ENCODE measurements at places on chromosomes 7 and 10.

- DNase-seq: no peak
Measured at GRCh38 chr10:78459639-78460037, 426.0 kb downstream of the RPS24 start.

DNA sequence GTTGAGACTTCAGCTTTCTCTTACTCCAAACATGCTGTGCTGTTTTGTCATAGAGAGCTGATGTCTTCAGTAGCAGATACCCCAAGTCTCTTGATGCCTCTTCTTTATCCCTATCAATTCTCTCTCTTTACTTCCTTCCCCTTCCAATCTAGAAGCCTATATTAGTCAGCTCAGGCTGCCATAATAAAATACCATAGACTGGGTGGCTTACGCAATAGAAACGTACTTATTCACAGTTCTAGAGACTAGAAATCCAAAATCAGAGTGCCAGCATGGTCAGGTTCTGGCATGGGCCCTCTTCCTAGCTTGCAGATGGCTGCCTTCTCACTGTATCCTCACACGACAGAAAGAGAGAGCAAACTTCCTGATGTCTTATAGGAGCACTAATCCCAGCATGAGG is 9.0 kb upstream of the GARS1 start:
- DNase-seq: no peak

GRCh38 chr7:108222236-108222892 is 92.2 kb upstream of the LAMB4 start:
- DNase-seq: no peak

DNA sequence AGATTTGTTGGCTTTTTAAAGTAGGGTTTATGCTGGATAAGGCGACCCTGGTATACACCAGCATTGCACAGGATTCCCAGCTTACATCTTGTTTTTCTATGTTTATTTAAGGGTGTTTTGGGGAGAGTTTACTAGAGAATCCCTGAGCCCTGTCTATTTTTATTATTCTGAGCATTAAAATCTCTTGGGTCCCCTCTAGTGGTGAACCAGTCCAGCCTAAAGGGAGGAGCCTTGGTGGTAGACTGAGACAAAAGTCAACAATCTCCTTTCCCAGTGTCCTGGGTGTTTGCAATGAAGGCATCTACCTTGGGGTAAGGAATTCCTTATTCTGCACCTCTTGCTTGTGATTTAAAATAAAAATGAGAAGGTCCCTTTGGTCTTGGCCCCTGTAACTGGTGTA is 38.2 kb downstream of the ANTXRL start:
- DNase-seq: no peak

DNA sequence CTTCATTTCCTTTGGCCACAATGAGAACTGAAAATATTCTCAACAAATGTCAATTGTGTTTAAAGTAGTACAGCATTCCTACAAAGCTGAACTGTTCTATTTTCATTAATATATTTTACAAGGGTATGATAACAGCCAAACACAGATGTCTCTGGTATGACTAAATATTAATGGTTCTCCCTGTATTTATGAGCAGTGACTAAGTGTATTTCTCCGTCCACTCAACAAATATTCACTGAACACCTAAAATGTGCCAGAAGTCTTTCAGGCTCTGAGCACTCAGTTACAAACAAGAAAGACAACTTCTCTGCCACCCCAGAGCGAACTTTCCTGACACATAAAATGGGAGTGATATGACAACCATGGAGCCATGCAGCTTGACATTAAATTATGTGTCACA is 135.6 kb downstream of the VPS41 start:
- DNase-seq: no peak

DNA sequence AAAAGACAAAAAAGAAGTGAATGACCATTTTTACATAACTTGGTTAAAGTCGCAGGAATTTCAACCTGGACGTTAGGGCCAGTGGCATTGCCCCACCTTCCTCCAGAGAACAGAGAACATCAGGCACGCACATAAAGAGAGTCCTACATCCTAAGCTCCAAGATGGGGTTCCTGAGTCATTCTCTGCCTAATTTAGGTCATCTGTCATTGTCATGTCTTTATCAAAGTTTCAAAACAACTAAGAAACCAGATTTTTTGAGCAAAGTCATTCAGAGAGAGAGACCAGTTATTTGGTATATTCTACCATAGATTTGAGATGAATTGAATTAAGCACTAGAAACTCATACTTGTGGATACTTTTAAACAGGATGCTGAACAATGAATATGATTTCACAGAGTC is 241.7 kb downstream of the CALN1 start:
- DNase-seq: no peak

DNA sequence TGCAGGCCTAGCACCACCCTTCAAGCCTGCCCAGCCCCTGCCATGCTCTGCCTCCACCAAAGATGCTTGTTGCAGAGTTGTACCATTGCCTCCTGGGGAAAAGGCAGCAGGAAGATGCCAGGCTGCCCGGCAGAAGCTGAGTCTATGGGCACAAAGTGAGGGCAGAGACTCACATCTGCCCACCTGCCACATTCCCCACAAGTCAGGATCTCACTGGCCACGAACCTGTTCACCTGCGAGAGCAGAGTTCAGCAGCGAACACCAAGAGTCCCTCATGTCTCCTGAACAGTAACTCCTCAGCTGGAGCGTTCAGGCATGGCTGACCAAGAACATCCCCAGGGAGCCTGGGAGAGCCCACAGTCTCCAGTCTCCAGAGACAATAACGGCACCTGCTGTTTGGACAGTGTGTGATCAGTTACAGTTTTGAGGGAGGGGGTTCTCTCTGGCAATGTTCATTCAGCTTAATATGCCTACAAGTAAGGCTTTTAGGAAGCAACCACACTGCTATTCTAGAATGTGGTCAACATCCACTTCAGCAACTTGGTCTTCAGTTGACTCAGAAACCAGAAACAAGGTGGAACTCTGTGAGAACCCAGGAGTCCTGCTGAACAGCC is 78.5 kb downstream of the GRID1 start:
- DNase-seq: no peak

DNA sequence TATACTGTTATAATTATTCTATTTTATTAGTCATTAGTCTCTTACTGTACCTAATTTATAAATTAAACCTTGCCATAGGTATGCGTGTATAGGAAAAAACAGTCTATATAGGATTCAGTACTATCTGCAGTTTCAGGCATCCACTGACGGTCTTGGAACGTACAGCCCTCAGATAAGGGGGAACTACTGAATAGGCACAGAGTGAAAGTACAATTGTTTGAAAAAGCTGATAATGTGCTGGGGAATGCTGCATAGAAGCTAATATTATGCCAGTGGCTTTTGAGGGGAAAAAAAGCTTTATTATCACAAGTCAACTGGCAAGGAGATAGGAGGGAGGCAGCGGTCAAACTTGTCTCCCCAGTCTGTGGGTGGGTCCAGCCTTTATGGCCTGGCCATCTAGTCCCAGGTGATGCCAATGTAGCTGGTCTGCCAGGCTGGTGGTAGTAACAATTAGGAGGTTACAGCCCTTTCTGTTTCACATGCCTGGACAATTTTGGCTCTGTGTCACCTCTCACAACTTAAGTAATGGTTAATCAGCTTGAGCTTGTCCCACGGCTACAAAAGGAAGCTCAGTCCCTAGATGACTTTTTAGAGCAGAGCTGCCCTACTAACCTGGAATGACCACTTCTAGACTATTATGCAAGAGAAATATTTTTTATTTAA is 8.3 kb upstream of the FMC1 start:
- no peak for DNase-seq

GRCh38 chr7:132117181-132117580 is 459.1 kb downstream of the PLXNA4 start:
- no peak for DNase-seq

DNA sequence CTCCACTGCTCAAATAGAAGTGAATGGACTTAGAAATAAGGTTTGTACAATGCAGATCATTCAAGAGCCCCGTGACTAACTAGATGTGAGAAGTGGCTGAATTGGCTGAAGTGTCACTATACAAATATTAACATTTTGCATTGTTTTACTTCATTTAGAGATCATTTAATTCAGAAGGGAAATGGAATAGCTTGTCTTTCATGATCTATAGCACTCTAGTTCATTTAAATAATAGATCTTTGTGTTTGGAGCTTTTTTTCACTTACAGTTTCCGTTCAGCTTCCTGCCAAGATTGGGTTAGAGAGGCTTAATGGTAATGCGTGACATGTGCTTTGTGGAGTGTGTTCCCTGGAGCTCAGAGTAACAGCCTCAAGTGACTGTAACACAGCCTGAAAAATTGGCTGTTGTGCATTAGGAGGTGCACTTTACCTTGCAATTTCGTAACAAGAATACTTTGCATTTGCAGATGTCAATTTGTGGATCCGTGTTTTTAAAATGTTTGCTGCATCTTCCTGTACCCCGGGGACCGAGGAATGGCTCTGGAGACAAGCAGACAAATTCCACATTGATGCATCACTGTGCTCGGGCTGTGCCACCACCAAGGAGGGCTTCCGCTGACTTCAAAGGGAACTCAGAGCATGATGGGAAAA is 170.3 kb downstream of the NRP1 start:
- DNase-seq: no peak

DNA sequence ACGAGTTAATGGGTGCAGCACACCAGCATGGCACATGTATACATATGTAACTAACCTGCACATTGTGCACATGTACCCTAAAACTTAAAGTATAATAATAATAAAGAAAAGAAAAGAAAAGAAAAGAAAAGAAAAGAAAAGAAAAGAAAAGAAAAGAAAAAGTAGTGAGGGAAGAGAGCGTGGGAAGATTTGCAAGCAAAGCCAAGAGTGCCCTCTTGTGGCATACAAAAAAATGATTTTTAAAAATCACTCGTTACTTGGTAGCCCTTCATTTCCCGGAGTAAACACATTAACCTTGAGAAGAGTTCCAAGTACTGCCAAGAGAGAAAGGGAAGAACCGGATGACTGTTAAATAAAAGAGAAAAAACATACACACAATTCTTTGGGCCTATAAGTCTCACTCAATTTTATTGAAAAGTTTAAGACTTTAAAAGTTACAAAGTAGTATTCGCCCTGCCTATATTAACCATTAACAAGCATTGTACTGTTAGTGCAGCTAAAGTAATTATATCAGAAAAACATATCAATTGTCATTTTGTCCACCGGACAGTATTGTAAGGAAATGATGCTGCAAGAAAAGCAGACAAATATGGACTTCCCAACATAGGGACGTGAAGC is 6.2 kb upstream of the CH25H start:
- no peak for DNase-seq

DNA sequence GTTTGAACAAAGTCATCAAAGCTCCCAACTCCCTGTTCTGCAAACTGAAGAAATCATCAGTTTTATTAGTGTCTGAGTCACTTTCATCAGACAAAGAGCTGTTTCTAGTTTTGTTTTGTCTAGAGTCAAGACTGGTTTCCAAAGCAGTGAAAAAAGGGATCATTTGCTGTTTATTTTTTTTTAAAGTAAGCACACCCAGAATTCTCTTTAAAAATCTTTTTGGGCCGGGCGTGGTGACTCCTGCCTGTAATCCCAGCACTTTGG is 972.0 kb upstream of the CELF2 start:
- no peak for DNase-seq

- DNase-seq: no peak
Measured at GRCh38 chr7:80334196-80334595, 177.7 kb downstream of the GNAT3 start.

GRCh38 chr7:2403718-2404648 is 572 bp downstream of the CHST12 start:
- DNase-seq: no peak

GRCh38 chr10:97708976-97709946 is 4.3 kb upstream of the MARVELD1 start:
- no peak for DNase-seq

DNA sequence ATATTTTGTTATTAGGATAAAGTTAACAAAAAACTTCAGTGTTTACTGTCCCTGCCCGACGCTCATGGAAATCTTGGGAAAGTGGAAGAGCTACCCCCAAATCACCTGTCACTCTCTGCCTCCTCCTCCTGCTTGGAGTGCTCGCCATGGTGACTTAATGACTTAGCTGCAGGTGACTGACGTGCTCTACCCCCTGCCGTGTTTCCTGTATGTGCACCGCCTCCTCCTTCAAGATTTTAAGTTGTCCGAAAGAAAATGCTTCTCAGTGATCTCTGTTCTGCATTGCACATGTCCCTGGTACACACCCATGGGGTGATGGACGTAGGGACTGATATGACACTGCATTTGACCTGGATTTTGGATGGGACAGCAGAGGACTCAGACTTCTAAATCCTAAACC is 338.8 kb upstream of the SHH start:
- no peak for DNase-seq

DNA sequence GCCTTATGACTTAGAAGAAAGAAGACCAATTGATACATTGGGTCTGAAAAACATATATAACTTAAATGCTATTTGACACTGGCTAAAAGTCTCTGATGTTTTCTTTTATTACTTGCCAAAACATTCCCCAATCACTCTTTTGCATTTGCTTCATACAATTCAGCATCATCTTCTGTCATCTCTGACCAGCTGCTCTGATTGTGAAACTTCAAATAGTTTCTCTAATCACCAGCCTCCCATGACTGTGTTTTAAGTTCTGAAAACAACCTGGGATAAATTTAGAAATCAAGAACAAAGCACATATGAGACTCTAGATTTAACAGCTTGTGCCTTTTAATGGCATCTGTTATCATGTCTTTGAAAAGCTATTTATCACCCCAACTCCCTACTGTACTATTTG is 208.4 kb upstream of the KCND2 start:
- DNase-seq: no peak

GRCh38 chr10:37736120-37736519 is 121.3 kb downstream of the ZNF248 start:
- no peak for DNase-seq

- no peak for DNase-seq
Measured at GRCh38 chr7:14995774-14996173, 93.2 kb upstream of the DGKB start.

GRCh38 chr10:127849921-127850320 is 42.8 kb downstream of the CLRN3 start:
- DNase-seq: no peak

DNA sequence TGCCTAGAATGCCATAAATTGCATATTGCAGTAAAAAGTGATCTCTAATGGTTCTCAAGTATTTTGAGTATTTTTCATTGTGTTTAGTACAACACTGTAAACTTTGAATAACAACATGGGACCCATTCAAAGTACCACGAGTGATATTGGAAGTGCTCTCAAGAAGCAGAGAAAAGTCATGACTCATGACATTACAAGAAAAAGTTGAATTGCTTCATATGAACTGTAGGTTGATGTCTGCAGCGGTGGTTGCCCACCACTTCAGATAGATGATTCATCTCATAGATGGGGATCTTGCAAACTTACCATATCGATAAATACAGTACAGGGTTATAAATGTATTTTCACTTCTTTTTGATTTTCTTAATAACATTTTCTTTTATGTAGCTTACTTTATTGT is 33.9 kb downstream of the ENTPD1 start:
- DNase-seq: no peak

GRCh38 chr7:151017370-151017952 is 6.8 kb downstream of the ATG9B start:
- DNase-seq: no peak

DNA sequence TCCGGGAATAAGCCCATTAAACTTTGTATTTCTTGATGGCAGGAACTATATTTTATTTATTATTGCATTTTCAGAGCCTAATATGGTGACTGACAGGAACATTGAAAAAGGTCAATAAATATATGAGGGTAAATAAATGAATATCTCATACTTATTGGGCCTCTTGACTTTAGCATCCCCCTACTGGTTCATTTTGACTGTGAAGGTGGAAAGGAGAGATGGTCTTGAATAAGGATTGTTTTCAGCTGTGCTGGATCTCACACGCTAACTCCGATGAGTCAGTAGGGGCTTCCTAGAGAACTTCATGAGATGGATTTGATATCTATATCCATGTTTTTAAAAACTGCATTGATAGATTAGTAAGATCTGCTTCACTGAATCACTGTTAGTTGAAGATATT is 1026.0 kb downstream of the REEP3 start:
- DNase-seq: no peak

- DNase-seq: no peak
Measured at GRCh38 chr7:141945356-141945755, 1.4 kb downstream of the CLEC5A start.
